ENCODE measurements at places on chromosomes 3 and 15. TPM values are rescaled to one million over a fixed set of nuclear protein-coding genes. Genes with fewer than 3 reads are reported as not detected.

PRR20G gene
- 12.8 TPM for total RNA-seq

- no peak for DNase-seq
- no peak overlapping the region for H3K27ac ChIP-seq
- no peaks in the 10 kb centered on the region for H3K27me3 ChIP-seq
Observed at GRCh38 chr3:54139630-54140029, 17.3 kb downstream of the CACNA2D3 start.

GRCh38 chr15:70062321-70062956, 35.3 kb downstream of the TLE3 start:
- H3K27me3 ChIP-seq = no peaks in the 10 kb centered on the region
- peak; percentile 78 for DNase-seq
- no peak overlapping the region for H3K4me3 ChIP-seq

CLDN1 gene
- total RNA-seq = 37.5 TPM

GRCh38 chr15:92384381-92384780, 9.3 kb upstream of the ST8SIA2 start:
- DNase-seq = no peak
- H3K27ac ChIP-seq = no peak overlapping the region
- no peak overlapping the region for H3K4me3 ChIP-seq
- H3K36me3 ChIP-seq = no peaks in the 10 kb centered on the region
- no peaks in the 10 kb centered on the region for H3K4me1 ChIP-seq
- H3K27me3 ChIP-seq = no peaks in the 10 kb centered on the region

DNA sequence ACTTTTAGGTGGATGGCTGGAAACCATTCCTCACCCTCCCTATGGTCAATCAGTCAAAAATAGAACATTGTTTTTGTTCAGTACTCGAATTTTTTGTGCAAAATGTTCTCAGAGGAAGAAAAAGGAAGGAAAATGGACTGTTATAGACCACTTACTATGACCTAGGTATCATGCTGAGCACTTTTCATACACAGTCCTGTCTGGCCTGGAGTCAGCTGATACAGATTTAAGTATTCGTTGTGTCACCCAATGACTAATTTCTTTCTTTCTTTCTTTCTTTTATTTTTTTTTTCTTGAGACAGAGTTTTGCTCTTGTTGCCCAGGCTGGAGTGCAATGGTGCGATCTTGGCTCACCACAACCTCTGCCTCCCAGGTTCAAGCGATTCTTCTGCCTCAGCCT, 29.1 kb upstream of the TNIK start:
- DNase-seq = no peak
- no peak overlapping the region for H3K4me3 ChIP-seq
- no peaks in the 10 kb centered on the region for H3K4me1 ChIP-seq
- H3K27me3 ChIP-seq = no peaks in the 10 kb centered on the region
- no peak overlapping the region for H3K27ac ChIP-seq

- H3K4me1 ChIP-seq = peaks cover 5% of the 10 kb centered on the region
- H3K27ac ChIP-seq = no peak overlapping the region
- no peaks in the 10 kb centered on the region for H3K36me3 ChIP-seq
- DNase-seq = no peak
Observed at GRCh38 chr3:17143893-17144664, 259.3 kb downstream of the PLCL2 start.

- no peak overlapping the region for H3K4me3 ChIP-seq
- no peaks in the 10 kb centered on the region for H3K36me3 ChIP-seq
- H3K27me3 ChIP-seq = no peaks in the 10 kb centered on the region
- no peaks in the 10 kb centered on the region for H3K4me1 ChIP-seq
- no peak overlapping the region for H3K27ac ChIP-seq
Observed at GRCh38 chr3:153767601-153768560, 353.3 kb upstream of the ARHGEF26 start.

DNA sequence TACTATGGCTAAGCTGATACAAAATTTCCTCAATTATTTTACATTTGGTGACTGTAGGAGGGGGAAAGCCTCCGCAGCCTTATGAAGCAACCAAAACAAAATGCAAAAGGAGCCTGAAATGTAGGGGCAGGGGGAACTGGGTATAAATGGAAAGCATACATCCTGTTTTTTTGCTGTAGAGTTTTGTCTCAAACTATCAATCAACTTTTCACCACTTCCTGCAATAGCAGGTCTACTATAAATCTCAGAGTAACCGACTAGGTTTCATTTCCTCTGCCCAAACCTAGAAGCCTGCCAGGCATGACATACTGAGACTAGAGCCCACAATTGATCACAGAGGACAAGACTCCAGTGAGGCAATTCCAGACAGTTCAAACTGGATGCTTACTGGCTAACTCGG, 91.3 kb downstream of the SHQ1 start:
- no peaks in the 10 kb centered on the region for H3K36me3 ChIP-seq
- H3K27ac ChIP-seq = no peak overlapping the region
- no peak for DNase-seq
- no peaks in the 10 kb centered on the region for H3K4me1 ChIP-seq
- no peaks in the 10 kb centered on the region for H3K27me3 ChIP-seq

- H3K27ac ChIP-seq = no peak overlapping the region
- H3K4me3 ChIP-seq = no peak overlapping the region
- H3K27me3 ChIP-seq = no peaks in the 10 kb centered on the region
- no peak for DNase-seq
- H3K36me3 ChIP-seq = no peaks in the 10 kb centered on the region
Observed at GRCh38 chr15:78732634-78733033, 78.6 kb downstream of the ADAMTS7 start.

- H3K4me3 ChIP-seq = no peak overlapping the region
- DNase-seq = peak; percentile 48
- no peak overlapping the region for H3K27ac ChIP-seq
- no peaks in the 10 kb centered on the region for H3K36me3 ChIP-seq
- H3K27me3 ChIP-seq = no peaks in the 10 kb centered on the region
- H3K4me1 ChIP-seq = peaks cover 40% of the 10 kb centered on the region
Observed at GRCh38 chr3:135034291-135034768, 239.3 kb downstream of the EPHB1 start.

- H3K4me3 ChIP-seq = no peak overlapping the region
- H3K27me3 ChIP-seq = no peaks in the 10 kb centered on the region
- no peaks in the 10 kb centered on the region for H3K4me1 ChIP-seq
- no peak overlapping the region for H3K27ac ChIP-seq
- H3K36me3 ChIP-seq = no peaks in the 10 kb centered on the region
Observed at GRCh38 chr15:62428851-62429598, 263.9 kb upstream of the C2CD4B start.

DNA sequence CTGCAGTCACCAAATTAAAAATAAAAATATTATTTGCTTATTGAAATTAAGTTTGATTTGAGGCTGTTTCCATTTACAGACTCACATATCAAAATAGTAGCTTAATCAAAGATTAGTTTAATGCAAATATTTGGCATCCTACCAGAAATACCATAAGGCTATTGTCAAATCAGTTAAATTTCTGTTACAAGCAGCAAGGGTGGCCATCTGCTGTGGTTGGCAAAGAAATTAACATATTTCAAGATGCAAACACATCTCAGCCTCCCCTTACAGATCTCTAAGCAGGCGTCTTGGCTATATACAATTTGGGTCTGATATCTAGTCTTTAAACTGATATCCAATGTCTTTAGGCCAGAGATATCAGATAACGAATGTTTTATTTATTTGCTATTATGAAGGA, 83.2 kb upstream of the NEDD4 start:
- no peaks in the 10 kb centered on the region for H3K27me3 ChIP-seq
- H3K27ac ChIP-seq = no peak overlapping the region
- DNase-seq = no peak

DNA sequence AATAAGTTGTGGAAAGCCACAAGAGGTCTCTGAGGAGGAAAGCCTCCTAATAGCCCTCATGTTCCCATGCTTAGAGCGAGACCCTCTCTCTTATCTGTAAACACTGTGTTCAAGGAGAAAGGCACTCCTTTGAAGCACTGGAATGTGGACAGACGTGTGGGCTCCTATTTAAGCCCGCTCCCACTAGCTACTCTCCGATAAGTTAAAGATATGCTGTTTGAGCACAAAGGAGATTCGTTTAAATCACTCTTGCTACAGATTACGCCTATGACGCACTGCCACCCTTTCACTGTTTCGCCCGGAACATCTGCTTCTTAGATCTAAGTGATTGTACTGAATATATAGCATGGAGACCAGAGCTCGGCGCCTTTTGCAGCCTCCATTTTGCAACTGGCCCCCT, 57.8 kb upstream of the FAM3D start:
- peaks cover 6% of the 10 kb centered on the region for H3K4me1 ChIP-seq
- no peaks in the 10 kb centered on the region for H3K36me3 ChIP-seq
- H3K27me3 ChIP-seq = no peaks in the 10 kb centered on the region
- no peak overlapping the region for H3K4me3 ChIP-seq
- peak; percentile 80 for DNase-seq

GRCh38 chr3:30297112-30297511, 309.3 kb upstream of the TGFBR2 start:
- no peaks in the 10 kb centered on the region for H3K36me3 ChIP-seq
- DNase-seq = no peak
- no peak overlapping the region for H3K4me3 ChIP-seq
- H3K27me3 ChIP-seq = no peaks in the 10 kb centered on the region

DNA sequence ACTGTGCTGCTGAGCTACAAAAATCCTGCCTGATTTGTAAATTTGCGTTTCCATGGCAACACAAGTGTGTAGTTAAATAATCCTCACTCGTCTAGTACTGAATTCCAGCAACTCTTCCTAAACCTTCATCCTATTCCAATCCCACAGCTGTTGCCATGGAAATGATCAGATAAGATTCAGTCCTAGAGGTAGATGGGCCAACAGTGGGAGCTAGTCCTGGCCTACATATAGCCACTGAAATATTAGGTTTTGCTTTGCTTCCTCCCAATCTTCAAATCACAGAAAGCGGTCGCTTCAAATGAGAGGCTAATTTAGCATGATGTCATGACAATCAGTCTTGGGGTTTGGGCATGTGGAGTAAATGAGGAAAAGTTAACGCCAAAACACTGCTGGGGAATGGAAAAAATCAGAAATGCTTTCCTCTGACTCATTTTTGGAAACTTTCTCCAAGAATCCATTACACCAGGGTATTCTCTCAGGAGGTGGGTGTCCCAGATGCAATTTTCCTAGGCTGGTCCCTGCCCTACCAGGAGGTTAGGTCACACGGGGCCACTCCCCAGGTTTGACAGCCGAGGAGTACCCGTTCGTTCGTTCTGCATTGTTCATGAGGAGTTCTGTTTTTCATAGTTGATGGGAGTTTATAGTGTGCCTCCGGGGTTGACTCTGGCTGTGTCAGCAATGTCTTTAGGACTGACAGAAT, 159.2 kb upstream of the SLCO3A1 start:
- H3K4me1 ChIP-seq = peaks cover 4% of the 10 kb centered on the region
- H3K27me3 ChIP-seq = no peaks in the 10 kb centered on the region
- H3K27ac ChIP-seq = no peak overlapping the region
- DNase-seq = no peak

TLR9 gene
- 0.08 TPM for total RNA-seq

MOBP gene
- 8.5 TPM for total RNA-seq

DNA sequence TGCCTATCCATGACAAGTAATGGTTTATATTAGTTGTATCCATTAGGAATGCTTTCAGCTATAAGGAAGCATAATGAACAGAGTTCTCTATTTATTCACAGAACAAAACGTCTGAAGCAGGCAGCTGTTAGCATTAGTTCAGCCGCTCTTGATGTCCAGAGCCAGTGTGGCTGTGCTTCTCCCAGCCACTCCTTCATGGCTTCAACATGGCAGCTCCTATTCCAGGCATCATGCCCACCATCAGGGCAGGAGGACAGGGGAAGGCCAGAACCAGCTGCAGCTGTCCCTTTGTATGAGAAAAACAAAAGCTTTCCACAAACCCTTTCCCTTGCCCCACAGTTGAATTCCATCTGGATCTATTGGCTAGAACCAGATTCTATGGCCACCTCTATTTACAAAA, 12.9 kb upstream of the SNRK start:
- DNase-seq = no peak
- no peaks in the 10 kb centered on the region for H3K27me3 ChIP-seq
- H3K27ac ChIP-seq = no peak overlapping the region
- H3K36me3 ChIP-seq = no peaks in the 10 kb centered on the region
- no peak overlapping the region for H3K4me3 ChIP-seq
- H3K4me1 ChIP-seq = no peaks in the 10 kb centered on the region

SLC22A14 gene
- total RNA-seq = 9.4 TPM

PPP1R14D gene
- total RNA-seq = 0.43 TPM

XIRP1 gene
- total RNA-seq = 0.24 TPM

INSYN1 gene
- 8.9 TPM for total RNA-seq

DNA sequence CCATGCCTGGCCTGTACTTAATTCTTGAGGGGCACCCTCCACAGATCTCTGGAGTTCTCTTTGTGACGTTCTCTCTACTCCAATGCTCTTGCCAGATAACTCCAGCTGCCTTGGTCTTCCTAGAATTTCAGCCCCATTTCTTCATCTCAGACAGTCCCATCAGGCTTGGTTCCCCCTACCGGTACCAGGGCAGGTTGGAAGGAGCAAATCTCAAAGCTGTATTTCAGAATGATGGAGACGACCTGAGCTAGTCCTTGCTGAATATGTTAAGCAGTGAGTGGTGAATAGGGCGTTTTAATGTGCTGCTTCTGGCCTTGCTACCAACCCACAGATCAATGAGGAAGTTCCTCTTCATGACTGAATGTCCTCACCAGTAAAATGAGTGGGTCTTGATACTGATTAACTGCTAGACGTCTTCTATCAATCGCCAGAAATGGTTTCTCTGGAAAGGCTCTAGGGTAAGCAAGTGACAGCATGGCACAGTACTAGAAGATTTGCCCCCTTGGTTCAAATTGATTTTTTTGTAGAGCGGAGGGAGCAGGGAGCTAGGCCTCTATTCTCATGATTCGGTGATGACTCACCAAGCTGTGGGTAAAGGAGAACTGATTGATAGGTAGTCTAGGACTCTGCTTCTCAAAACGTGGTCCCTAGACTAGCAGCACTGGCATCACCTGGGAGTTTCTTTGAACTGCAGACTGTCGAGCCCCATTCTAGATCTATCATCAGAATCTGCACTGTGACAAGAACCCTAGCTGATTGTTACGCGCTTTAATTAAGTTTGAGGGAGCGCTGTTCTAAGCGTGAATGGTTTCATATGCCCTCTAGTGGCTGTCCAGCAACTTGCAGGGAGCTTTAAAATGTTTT, 67.8 kb downstream of the UBP1 start:
- no peak overlapping the region for H3K4me3 ChIP-seq
- H3K27ac ChIP-seq = no peak overlapping the region
- peak; percentile 58 for DNase-seq
- no peaks in the 10 kb centered on the region for H3K36me3 ChIP-seq
- H3K4me1 ChIP-seq = no peaks in the 10 kb centered on the region

- no peak for DNase-seq
- no peak overlapping the region for H3K4me3 ChIP-seq
- H3K4me1 ChIP-seq = no peaks in the 10 kb centered on the region
- no peaks in the 10 kb centered on the region for H3K36me3 ChIP-seq
Observed at GRCh38 chr3:168885028-168885427, 778.5 kb downstream of the MECOM start.

- H3K36me3 ChIP-seq = no peaks in the 10 kb centered on the region
- H3K27ac ChIP-seq = no peak overlapping the region
- no peaks in the 10 kb centered on the region for H3K27me3 ChIP-seq
- no peak for DNase-seq
- H3K4me1 ChIP-seq = no peaks in the 10 kb centered on the region
Observed at GRCh38 chr15:37143351-37143750, 43.0 kb upstream of the MEIS2 start.

IGSF11 gene
- total RNA-seq = 80.0 TPM

Measured in testis (tissue), 5 donors.